Stimulated activated CD4-positive, alpha-beta T cell treated with anti-CD3 and anti-CD28 coated beads, Interleukin-4, amount 100 ng/mL, for 24 hours (primary cell): ENCODE measurements at places on chromosomes 5 and 9.

DNA sequence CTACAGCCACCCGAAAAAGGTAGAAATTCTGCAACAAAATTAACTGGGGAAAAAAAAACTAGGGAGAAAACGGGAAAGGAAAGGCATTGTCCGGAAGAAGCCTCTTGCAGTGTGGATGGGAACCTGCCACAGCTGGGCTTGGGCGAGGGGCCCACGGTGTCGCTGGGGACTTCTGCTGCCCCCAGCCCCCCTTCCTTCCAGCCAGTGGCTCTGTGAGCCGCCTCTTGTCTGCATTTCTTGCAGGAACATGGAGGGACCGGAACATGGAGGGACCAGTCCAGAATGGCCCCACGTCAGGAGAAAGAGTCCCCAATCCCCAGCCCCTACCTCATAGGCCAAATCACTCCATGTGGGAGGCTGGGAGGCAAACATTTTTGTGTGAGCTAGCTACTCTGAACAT lies 36.9 kb upstream of the EXOC3 start:
- no peak for DNase-seq

- DNase-seq: no peak
Observed at GRCh38 chr9:123063177-123063598, 29.7 kb downstream of the GPR21 start.

- no peak for DNase-seq
Observed at GRCh38 chr5:143933451-143933850, 121.5 kb downstream of the HMHB1 start.

DNA sequence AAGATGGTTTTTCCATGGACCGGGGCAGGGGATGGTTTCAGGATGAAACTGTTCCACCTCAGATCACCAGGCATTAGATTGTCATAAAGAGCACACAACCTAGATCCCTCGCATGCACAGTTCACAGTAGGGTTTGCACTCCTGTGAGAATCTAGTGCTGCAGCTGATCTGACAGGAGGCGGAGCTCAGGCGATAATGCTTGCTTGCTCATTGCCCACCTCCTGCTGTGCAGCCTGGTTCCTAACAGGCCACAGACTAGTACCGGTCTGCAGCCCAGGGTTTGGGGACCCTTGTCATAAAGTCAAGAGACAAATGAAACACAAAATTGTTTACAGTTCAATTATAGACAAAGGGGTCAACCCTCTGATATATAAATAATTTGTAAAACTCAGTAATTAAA lies 101.7 kb downstream of the RANBP17 start:
- DNase-seq: no peak

DNA sequence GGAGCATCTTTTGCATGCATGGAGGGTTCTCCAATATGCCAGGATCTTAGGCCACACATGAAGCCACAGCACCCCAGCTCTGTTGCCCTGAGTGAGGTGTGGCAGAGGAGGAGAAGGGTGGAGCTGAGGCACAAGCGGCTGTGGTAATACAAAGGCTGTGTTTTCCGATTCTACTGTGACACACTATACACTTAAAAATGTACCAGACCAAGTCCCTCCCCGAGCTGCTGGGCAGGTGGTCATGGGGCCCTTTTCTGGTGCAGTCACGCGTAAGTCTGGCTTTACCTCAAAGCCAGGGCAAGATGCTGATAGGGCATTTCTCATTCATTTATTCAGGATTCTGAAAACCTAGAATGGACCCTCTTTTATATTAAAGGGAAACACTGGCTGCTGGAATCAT lies 3.7 kb downstream of the ADGRV1 start:
- DNase-seq: no peak

GRCh38 chr5:120365656-120366446 lies 98.2 kb upstream of the PRR16 start:
- DNase-seq: no peak

- no peak for DNase-seq
Observed at GRCh38 chr9:126700903-126701812, 87.4 kb downstream of the LMX1B start.

DNA sequence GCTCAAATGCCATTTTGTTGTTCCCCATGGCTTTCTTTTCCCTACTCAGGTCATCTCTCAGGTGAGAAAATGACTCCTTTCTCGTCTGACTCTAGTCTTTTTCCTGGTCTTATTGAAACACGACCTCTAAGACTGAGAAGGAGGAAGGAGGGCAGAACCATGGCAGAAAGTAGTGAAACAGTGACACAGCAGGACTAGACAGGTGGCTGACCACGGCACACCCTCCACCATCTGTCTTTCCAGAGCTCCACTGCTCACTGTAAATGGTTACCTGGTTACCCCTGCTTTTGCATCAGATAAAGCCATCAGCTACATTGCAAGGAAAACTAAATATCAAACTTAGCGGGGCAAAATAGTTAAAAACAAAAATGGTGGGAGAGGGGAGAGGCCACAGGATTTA lies 30.9 kb downstream of the NR4A3 start:
- DNase-seq: no peak

DNA sequence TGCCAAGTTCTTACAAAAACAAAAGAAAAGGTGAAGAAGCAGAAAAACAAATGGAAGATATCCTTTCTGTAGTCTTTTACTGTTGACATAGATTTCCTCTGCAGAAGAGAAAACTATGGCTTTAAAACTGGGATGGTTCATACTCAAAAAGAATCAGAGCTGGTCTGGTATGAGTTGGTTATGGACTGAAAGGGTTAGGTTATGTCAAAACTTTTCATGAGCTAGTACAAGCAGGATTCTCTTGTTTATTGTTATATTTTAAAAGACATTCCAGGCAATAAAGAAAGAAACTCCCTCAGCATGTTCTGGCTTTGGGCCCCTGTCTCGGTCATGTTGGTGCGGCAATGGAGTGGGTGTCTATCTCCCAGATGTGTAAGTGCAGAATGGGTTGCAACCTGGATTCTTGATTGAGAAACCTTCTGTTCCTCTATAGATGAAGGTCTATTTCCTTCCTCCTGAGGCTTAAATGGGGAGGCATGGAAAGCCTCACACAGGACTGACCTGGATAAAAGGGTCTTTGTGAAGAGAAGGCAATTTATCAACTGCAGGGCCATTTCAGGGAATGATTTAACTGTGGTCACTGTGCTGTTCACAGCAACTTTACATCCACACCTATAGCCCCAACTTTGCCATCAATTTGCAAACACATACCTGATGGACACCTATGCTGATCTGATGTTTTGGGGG lies 209.6 kb upstream of the TNC start:
- DNase-seq: no peak

- no peak for DNase-seq
Observed at GRCh38 chr9:2992427-2992826, 148.5 kb upstream of the PUM3 start.

GRCh38 chr5:96506376-96506775 lies 73.3 kb upstream of the PCSK1 start:
- DNase-seq: no peak

- no peak for DNase-seq
Observed at GRCh38 chr9:77883846-77884771, 147.5 kb downstream of the GNAQ start.

DNA sequence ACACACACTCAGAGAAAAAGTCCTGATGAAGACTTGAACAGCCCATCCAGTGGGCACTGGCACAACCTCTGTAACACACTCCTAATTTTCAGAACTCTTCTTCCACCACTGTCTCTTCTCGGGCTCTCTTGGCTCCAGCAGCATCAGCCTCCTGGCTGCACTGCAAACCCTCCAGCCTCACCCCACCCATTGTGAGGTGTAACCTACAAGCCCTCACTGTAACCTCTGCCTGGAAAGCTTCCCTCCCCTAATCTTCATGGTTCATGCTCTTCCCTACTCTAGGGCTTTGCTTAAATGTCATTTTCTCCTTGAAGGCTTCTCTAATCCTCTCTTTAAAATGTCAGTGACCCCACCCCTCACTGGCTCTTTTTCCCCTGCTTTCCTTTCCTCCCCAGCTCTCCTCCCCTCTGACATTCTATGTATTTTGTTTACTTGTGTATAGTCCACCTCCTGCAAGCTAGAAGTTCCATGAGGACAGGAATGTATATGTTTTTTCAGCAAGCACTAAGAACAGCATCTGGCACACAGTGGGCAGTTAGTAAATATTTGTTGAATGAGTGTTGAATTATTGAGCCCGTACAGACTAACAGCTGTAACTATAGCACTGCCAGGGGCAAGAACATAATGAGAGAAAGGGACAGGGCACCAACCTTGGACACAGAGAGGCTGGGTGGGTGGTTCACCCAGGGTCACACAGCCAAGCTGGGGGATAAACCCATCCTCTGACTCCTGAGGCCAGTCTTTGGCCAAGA lies 76.4 kb downstream of the ESM1 start:
- DNase-seq: no peak

DNA sequence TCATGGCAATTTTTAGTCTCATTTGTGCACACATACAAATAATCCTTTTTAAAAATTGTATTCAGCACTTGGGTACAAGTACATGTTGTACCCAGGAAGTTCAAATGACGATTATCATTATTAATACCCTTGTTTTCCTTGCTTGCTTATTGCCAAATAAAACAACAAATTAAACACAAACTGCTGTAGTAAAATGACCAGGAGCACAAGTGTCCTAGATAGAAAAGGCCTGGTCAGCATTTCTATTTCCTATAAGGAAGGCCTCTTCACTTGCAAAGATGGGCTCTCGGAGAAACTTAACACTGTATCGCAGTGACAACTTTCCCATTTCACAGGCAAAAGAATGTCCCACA lies 34.7 kb upstream of the PLPP1 start:
- DNase-seq: no peak

DNA sequence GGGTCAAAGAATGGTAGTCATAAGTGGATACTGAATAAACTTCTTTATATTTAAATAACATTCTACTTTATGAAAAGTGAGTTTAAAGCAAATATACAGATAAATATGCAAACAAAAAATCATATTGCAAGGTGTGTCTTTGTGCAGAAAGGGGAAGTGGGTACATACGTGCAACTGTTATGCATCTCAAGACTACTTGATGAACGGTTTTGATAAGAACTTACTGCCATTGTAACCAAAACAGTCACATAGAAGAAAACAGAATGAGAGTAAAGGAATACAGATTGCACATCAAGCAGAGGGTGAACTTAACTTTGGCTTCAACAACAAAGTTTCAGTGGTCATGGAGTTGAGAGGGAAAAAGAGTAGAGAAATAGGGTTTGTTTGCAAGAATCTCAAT lies 9.9 kb downstream of the CAMK4 start:
- no peak for DNase-seq

DNA sequence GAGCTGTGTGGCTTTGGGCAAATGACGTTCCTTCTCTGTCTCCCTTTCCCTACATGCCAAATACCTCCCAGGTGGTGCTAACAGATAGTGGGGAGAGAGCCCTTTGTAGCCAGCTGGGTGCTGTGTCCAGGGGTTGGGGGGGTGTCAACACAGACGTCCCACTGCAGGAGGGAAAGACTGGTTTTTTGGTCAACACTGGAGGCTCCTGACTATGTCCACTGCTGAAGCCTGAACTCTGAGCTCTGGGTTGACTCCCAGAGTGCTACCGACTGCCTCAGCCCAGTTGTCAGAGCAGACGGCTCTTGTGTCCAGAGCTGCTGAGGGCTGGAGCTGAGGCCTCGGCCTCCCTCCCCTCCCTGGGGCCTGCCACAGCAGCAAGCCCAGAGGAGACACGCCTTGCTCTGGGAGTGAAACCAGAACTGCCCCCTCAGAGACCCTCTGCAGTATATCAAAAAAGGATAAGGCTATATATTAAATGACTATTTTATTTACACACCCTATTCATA lies 14.8 kb upstream of the SLC25A51 start:
- DNase-seq: no peak

GRCh38 chr5:37971483-37972024 lies 131.7 kb upstream of the GDNF start:
- no peak for DNase-seq

GRCh38 chr9:116337015-116337414 lies 183.4 kb downstream of the PAPPA start:
- no peak for DNase-seq

DNA sequence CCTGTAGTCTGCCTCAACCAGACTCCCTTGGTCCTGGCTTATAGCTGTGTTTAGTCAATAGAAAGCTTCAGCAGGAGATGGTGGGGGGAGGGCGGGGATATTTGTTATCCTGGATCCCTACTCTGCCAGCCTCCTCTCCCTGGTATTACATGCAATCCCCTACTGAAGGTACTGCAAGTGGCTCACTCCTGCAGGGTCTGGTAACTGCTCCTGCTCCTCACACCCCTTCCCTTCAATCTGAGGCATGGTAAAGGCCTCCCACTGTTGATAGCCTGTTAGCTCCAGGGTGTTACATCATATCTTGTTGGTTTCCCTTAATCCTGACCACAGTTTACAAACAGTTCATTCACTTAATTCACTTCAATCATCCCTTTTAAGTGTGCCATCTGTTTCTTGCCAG lies 137.5 kb downstream of the AP3B1 start:
- DNase-seq: no peak

GRCh38 chr5:51159164-51159563 lies 224.1 kb upstream of the ISL1 start:
- no peak for DNase-seq

GRCh38 chr5:58944221-58944620 lies 361.3 kb downstream of the RAB3C start:
- no peak for DNase-seq

- DNase-seq: no peak
Observed at GRCh38 chr5:9536717-9537116, 9.2 kb downstream of the SEMA5A start.

- no peak for DNase-seq
Observed at GRCh38 chr5:138981131-138981530, 106.0 kb upstream of the LRRTM2 start.

DNA sequence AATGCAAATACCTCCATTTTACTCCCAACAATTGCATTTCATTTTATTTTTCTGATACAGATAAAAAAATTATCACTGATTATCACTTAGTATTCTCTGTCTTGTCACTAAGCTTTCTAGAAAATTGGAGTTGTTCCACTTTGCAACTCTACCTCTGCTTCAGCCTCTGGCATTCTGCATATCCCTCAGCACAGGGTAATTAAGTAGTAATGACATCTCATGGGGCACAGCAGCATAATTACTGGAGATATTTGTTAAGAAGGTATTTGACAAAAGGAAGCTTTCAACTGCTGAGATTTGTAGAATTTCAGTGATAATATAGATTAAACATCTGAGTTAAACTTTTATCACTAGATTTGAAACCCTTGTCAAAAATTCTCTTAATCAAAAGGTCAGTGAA lies 446.2 kb downstream of the HTR1A start:
- DNase-seq: no peak

GRCh38 chr9:134339183-134339806 lies 13.0 kb downstream of the RXRA start:
- DNase-seq: no peak
